HepG2 (cell line): ENCODE measurements at places on chromosomes 4 and X.

DNA sequence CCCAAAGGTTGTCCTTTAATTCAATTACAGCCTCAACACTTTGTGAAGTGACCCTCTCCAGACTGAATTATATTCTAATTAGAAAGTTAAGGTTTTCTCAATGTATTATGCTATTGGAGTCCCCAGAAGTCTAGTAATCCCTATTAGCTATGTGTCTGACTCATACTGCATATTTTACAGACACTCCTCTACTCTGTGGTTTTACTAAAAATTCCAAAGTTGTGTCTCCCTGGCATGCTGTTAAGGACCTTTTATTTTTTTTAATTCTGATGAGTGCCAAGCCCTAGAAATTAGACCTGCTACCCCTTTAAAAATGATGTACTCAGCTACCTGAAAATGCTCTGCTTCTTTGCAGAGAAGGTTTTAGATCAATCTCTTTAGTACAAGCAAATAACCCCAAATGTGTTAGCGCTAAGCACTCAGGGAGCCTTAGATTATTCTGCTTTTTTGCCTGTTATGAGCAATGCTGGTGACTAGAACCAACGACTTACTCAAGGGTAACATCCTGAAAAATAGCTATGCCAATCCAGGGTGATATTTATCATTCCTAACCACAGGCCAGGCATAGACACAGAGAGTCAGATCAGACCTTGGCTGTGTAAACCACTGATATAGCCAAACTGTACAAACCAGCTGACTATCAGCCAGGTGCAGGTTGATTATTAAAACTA, 26.1 kb upstream of the CXCL13 start:
- DNase-seq = no peak

DNA sequence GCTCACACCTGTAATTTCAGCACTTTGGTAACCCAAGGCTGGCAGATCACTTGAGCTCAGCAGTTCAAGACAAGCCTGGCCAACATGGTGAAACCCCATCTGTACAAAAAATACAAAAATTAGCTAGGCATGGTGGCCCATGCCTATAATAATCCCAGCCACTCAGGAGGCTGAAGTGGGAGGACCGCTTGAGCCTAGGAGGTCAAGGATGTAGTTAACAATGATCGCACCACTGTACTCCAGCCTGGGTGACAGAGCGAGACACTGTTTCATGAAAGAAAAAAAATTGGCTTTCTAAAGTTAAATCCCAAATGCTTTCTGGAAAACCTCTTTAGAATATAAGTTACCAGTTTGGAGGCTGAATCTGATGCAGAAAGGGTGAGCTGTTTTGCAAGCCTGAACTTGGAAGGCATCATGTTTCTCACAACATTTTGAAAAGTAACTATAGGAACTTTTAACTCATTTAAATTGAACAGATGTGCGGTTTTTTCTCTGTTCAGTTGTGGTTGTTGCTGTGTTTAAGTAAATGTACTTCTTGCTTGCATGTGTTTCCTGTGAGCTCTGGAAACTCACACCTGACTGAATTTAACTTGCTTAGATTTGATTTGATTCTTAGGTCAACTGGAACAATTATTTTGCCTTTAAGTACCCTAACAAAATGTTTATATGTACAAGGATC, 39.8 kb upstream of the TMEM131L start:
- DNase-seq = no peak

GRCh38 chr4:184369871-184370270, 104.5 kb downstream of the IRF2 start:
- DNase-seq = no peak

GRCh38 chr4:181259081-181259709, 984.0 kb upstream of the TENM3 start:
- no peak for DNase-seq

- no peak for DNase-seq
Measured at GRCh38 chr4:83013420-83013867, 2.8 kb upstream of the LIN54 start.

DNA sequence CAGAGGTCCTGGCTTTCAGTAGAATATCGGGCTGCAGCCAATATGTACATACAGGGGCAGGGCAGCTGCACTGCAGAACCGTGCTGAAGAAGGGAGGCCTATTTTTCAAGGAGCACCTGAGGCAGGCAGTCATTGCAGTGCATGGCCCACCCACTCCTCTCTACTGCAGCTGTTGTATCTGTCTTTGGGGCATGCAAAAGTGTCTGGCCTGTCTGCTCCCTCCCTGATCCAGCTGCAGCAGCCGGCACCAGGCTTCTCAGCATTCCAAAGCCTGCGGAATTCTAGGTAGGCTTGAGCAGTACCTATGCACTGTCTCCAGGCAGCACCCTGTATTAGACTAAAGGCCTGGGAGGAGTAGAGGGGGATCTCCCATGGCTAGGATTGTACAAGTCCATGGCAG, 415.2 kb upstream of the MAGEB16 start:
- no peak for DNase-seq

- DNase-seq = no peak
Measured at GRCh38 chr4:171889681-171890080, 76.5 kb downstream of the GALNTL6 start.

- no peak for DNase-seq
Measured at GRCh38 chrX:146109362-146109761, 291.7 kb downstream of the SLITRK2 start.

DNA sequence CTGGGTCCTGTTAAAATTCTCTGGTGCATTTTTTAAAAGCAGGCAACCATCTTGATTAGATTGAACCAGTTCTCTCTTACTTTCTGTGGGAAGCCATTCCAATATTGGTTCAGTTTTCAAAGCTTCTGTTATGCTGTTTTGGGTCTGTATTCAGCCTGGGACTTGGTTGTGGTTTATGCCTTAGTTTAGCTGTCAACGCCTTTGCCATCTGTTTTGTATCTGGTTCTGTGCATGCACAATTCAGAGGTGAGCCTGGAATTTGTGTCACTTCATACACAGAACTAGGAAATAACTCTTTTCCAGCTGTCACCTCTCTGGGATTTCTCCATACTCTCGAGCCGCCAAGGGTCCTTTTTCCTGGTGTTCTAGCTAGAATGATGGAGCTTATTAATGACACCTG, 46.2 kb downstream of the STAP1 start:
- DNase-seq = no peak
